ENCODE measurements at places on chromosomes 1 and 21.

DNA sequence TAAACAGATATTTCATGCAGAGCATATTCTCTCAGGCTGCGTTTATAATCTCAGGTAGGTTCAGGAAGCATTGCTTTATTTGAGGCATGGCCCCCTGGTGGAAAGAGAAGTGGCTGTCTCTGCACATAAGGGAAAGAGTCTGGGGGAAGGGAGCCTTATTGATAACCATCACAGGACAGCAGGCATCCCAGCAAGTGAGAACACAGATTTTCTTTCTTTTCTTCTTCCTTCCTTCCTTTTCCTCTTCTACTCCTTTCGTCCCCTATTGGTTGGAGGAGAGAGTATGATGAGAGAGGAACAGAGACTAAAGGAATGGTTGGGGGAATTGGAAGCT is 21.9 kb downstream of the TSNAX start:
- no peak for DNase-seq

DNA sequence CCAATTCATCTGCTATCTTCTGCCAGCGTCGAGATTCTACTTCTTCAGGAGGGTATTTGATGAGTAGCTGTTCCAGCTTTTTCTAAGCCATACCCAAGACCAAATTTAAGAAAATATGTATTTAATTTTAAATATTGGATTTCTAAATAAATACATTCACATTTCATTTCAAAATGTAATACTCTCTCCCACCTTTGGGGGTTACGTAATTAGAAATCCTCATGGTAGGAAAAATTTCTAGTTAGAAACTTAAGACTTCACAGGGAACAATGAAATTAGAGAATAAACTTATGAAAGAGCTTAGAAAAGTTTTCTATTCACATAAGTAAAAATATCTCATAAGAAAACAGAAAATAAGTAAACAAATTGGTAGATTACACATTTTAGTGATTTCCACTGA is 102.9 kb downstream of the ZZZ3 start:
- DNase-seq, result no peak

DNA sequence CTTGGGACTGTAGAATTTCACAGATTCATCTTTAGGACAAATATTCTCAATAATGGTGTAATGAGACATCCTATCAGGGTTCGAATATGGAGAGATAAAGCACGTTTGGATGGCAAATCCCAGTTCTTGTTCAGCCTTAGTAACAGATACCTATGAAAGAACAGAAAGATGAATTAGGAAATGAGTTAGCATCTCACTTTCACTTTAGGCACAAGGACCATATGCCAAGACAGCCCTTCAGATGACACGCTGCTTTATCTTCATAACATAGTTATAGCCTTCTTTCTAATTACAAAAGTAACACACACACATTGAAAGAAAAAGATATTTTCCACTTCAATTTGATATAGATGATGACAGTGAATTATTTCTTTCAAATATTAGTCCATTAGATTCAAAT is 173.6 kb downstream of the TGFBR3 start:
- no peak for DNase-seq

DNA sequence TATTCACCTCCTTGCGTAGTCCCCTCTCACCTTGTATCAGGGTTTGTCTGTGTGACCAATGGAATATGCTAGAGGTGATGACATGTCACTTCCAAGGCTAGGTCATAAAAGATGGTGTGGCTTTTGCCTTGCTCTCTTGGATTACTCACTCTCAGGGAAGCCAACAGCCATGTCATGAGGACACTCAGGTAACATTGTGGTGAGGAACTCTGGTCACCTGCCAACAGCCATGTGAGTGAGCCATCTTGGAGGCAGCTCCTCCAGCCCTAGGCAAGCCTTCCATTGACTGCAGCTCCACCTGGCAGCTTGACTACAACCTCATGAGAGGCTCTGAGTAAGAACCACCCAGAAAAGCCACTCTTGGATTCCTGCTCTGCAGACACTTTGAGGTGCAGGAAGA is 11.0 kb upstream of the HEYL start:
- DNase-seq, result no peak

GRCh38 chr1:8825985-8826481 is 8.6 kb upstream of the RERE start:
- no peak for DNase-seq

DNA sequence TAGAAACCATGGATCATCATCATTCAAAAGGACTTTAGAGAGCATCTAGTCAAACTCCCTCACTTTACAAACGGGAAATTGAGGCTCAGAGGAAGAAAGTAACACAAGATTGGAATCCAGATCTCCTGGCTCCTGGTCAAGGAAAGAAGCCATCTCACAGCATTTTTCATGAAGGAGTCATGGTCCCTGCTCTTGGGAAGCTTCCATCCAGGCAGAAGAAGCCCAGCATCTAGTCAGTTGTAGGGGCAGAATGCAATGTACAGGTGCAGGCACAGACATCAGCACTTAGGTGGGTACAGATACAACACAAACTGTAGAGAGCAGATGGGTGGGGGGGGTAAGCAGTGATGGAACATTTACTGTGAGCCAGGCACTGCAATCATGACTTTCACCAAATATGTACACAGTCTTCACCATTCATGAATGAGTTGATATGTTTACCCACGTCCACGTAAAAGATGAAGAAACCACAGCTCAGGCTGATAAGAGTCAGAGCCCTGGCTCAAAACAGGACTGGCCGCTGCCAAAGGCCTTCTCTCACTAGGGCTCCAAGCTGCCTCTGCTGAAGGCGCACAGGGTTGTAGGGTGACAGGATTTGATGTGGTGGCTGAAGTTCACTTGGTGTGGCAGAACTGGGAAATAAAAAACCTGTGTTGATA is 44.0 kb downstream of the OPTC start:
- no peak for DNase-seq

GRCh38 chr1:29444081-29444715 is 207.9 kb downstream of the PTPRU start:
- DNase-seq, result no peak

DNA sequence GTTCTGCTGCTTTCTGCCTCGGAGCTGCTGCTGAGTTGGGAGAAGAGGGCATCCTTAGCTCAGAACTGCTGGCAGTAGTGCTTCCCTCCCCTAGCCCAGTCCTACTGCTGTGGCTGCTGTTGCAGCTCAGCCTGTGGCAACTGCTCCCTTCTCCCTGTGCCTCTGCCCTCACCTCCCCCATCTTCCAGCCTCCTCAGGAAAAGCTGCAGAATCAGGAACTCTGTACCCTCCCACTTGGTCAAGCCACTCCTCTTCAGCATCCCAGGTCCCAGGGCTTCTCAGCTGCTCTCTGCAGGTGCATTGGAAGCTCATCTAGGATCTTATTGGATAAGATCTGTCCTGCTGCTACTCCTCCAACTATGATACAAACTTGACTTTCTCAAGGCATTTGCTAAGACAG is 316.7 kb downstream of the BRINP2 start:
- DNase-seq, result no peak

DNA sequence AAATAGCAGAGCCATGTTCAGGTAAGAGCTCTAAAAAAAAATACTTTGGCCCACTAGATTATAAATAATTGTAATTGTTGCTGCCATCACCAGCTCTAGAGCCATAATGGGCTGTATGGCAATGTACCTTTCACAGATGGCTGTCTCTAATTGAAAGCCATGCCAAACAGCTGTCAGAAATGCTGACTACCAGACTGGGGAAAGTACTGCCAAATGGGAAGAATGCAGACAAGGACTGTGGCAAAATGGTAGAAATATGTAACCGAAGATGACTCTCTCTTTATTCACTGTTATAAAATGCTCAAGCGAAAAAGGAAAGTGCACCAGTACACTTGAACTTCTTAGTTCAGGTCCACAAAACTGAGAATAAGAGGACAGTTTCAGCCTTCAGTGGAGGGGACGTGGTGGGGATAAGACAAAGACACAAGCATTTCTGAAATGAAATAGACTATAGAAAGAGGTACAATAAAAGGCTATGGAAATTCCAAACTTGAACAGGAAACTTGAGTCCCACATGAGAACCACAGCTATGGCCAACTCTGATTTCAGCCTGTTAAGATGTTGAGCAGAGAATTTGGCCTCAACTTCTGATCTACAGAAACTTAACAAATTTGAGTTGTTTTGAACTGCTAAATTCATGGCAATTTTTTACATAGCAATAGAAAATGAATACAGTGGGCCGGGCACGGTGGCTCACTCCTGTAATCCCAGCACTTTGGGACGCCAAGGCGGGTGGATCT is 46.5 kb upstream of the LPGAT1 start:
- DNase-seq, result no peak

GRCh38 chr1:200909757-200910239 is 15.1 kb downstream of the INAVA start:
- DNase-seq, result no peak

DNA sequence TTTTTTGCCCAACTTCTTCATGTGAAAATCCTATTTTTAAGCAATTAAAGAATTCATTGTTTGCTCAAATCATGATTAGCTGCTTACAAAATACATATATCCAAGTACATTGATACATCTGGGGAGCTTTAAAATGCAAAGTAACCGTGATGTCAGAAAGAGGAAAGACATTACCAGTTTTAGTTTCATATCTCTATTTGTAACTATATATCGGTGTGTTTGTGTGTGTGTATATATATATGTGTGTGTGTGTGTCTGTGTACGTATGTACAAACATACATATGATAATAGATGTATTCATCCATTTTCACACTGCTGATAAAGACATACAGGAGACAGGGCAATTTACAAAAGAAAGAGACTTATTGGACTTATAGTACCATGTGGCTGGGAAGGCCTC is 310.1 kb downstream of the DPYD start:
- DNase-seq, result no peak

- DNase-seq, result no peak
Measured at GRCh38 chr1:235902677-235903542, 36.2 kb upstream of the LYST start.

- no peak for DNase-seq
Measured at GRCh38 chr1:26703478-26703877, 7.7 kb downstream of the ARID1A start.
